Thoracic aorta (tissue), 2 donors: ENCODE measurements at places on chromosomes 16 and 17.

DNA sequence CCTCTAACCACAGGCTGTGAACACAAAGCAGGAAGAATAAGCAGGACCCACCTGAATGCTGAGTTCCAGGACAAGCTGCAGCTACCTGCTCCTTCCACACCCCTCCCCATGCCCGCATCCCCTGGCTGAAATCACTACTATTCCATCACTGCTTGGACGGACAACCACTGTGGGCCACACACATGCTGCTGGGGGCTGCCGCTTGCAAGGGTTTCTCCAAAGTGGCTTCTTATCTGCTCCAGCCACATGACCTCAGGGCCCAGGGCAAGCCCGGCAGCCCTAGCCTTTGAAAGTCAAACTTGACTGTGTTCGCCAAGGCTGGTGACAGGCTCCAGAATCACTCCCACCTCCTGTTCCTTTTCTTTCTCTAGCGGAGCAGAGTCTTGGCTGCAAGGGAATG lies 18.4 kb downstream of the FA2H start:
- DNase-seq = no peak

- no peak for DNase-seq
Observed at GRCh38 chr16:16083421-16084156, 134.2 kb downstream of the ABCC1 start.

GRCh38 chr16:87126403-87127025 lies 190.7 kb downstream of the C16orf95 start:
- no peak for DNase-seq

GRCh38 chr16:66923866-66924265 lies 1.5 kb downstream of the RRAD start:
- no peak for DNase-seq

GRCh38 chr16:29699324-29700219 lies 20.6 kb downstream of the QPRT start:
- DNase-seq = no peak

- no peak for DNase-seq
Observed at GRCh38 chr17:17729620-17730249, 48.5 kb downstream of the RAI1 start.

DNA sequence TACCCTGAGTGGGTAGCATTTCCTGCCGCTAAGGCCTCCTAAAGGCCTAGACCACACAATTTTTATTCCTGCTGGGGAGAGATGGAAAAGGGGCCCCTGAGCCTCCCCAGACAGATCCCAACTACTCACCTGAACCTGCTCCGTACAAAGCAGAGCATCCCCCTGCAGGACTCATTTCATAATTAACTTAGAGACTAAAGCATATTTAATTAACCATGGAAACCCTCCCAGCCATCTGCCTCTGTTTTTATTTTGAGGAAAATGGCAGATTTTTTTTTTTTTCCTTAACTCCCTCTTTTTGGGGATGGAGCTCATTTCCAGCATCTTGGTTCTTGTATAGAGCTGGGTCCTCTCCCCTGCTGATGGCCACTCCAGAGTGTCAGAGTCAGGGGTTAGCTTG lies 96.5 kb upstream of the CRHR1 start:
- DNase-seq = no peak

- no peak for DNase-seq
Observed at GRCh38 chr17:81380666-81381518, 14.4 kb upstream of the BAHCC1 start.

- DNase-seq = no peak
Observed at GRCh38 chr16:74053312-74053711, 243.3 kb upstream of the PSMD7 start.

GRCh38 chr16:73056448-73056847 lies 8.5 kb upstream of the ZFHX3 start:
- no peak for DNase-seq

DNA sequence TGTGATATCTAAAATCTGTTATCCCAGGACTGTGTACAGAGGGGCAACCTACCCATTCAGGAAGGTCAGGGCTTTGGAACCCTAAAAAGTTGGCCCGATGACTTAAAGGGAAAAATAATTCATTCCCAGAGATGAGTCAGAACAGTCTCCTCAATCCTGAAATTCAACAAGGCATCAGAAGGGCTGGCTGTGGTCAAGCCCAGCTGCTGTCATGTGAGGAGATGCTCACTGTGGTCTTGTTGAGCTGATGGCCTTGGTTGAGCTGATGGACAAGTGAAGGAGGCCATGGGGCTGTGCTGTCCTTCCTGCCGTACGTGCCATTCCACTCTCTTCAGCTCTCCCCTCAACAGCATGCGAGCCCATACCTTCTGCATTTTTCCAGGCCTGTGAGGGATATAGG lies 20.9 kb upstream of the DRG2 start:
- no peak for DNase-seq

DNA sequence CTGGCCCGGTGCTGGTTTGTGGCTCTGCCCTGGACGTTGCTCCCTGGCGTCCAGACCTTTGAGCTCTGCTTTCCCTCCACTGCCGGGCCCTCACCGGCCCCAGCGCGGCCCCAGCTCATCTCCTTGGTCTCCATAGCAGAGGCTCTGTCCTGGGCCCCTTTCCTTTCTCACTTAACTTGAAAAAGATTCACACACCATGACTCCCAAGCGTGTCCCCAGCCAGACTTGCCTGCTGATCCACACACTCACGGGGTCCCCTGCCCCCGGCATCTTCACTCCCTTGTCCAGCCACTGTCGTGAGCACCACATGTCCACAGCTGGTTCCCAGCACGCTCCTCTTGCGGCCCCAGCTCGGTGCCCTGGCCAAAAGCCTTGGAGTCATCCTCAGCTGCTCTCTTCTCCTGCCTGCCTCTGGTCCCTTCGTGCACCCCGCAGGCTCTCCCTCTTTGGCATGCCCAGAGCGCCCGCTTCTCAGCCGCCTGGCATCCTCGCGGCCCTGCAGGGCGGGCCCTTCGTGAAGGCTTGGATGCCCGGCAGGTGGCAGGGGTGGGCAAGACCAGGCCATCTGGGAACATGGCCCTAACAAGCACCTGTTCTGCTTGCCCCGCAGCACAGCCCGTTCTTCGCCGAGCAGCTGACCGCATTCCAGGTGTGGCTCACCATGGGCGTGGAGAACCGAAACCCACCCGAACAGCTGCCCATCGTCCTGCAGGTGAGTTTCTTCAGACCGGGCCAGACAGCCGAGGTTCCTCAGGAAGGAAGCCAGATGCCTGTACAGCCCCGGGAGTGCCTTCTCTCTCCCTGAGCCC lies 145.6 kb upstream of the CHMP6 start:
- DNase-seq = no peak

GRCh38 chr16:72963533-72964315 lies 84.2 kb downstream of the ZFHX3 start:
- DNase-seq = no peak

GRCh38 chr17:59257101-59257500 lies 36.8 kb downstream of the GDPD1 start:
- no peak for DNase-seq

DNA sequence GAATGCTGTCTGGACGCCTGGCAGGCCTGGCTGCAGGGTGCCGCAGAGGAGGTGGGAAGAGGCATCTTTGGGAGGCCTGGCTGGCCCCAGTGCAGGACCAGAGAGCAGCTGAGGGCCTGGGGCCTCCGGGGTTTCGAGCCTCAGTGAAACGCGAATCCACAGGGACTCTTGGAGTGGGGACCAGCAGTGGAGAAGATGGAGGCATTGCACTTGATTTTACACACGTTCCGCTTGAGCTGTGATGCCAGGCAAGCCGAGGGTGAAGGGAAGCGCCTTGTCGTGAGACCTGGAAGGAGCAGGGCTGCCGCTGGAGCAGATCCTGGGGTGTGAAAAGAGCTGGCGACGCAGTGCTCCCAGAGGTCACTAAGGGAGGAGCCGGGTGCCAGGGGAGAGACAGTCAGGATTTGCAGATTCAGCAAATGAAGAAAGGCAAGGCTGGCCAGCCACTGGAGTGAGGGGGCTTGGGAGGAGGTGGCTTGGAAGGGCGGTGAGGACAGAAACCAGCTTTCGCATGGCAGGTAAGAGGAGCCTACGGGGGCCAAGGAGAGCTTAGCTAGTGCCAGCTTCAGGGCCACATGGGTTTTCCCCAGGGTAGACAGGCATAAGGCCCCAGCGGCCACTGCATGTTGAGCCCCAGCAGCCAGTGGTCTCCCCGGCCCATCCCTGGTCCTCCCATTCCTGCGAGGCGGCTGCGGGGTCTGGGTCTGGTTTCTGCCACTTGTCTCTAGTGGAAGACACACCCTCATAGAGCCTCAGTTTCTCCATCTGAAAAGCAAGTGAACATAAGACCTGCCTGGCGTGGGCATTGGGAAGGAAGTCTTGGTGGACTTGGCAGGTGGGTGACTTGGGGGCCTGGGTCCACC lies 175.2 kb upstream of the CHMP6 start:
- DNase-seq = no peak

GRCh38 chr17:68749349-68750207 lies 148.4 kb upstream of the FAM20A start:
- DNase-seq = no peak

DNA sequence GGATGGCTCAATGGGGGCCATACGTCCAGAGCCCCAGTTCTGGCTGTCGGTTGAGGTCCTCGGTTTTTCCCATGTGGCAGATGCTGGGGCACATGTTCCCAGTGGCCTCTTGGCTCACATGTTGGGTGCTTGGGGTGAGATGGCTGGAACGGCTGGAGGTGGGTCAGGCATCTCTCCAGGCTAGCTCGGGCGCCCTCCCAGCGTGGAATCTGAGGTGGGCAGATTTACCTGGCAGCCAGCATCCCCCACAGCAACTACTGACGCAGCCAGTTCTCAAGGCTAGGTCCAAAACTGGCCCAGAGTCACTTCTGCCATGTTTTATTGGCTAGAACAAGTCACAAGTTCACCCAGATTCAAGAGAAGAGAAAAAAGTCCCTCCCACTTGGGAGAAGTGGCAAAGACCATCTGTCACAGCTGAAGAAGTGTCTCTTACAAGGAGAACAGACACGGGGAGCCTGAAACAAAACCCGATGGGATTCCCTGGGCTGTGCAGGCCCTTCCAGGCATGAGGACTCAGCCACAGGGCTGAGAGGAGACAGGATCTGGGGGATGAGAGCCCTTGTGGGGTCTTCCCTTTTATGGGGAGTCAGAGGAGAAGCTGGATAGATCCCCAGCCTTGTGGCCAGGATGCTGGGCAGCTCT lies 15.2 kb downstream of the ACE start:
- DNase-seq = no peak

DNA sequence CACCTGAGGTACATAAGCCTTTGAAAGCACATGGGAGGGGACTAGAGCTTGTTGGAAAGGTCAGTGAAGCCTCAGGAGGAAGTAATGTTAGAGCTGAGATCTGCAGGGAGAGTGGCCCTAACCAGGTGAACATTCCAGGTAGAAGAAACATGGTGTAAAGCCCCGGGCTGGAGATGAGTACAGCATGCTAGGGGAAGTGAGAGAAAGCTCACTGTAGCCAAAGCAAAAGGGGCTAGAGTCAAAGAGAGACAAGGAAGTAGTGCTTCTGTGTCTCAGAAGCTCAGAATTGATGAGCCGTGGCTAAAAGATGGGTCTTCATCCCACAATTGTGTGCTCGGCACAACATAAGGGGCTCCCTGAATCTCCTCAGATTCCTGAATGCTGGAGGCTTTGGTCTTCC lies 481.8 kb downstream of the XYLT1 start:
- DNase-seq = no peak

DNA sequence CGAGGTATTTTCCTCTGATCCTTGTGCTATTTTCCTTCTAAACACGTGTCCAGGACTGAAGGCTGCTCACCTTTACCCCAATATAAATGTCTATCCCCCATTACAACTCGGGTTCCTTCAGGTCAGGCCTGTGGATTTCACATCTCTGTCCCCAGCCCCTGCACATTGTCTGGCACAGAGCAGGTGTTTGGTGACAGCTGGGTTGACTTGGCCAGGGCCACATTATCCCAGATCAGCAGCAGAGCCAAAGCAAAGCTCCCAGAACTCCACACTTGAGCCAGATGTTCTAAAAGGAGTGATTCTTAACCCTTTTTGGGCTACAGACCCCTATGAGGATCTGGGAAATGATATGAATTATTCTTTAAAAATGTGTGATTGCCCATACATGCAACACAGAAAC lies 18.0 kb upstream of the SPATA32 start:
- DNase-seq = no peak

- no peak for DNase-seq
Observed at GRCh38 chr16:85929259-85929721, 30.3 kb downstream of the IRF8 start.
